Stimulated activated CD4-positive, alpha-beta T cell treated with anti-CD3 and anti-CD28 coated beads, TNF-alpha, amount 100 ng/mL, for 1 hour (primary cell): ENCODE measurements at places on chromosomes 12 and 14.

DNA sequence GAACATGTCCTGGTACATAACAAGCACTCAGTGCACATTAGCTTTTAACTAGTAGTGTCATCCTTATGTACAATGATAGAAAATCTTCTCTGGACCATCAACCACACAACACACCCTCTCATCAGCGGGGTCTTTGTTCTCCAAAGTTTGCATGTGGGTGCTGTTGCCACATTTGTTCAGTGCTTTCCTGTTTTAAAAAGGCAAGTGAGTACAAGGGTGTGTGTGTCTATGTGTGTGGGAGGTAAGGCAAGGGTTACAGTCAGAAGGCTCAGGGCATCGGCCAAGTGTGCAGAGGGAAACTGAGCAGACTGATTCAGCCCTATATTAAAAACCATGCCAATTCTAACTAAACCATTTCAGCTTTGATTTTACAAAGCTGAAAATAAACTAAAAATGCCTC, 17.9 kb downstream of the KRT76 start:
- DNase-seq, result no peak

DNA sequence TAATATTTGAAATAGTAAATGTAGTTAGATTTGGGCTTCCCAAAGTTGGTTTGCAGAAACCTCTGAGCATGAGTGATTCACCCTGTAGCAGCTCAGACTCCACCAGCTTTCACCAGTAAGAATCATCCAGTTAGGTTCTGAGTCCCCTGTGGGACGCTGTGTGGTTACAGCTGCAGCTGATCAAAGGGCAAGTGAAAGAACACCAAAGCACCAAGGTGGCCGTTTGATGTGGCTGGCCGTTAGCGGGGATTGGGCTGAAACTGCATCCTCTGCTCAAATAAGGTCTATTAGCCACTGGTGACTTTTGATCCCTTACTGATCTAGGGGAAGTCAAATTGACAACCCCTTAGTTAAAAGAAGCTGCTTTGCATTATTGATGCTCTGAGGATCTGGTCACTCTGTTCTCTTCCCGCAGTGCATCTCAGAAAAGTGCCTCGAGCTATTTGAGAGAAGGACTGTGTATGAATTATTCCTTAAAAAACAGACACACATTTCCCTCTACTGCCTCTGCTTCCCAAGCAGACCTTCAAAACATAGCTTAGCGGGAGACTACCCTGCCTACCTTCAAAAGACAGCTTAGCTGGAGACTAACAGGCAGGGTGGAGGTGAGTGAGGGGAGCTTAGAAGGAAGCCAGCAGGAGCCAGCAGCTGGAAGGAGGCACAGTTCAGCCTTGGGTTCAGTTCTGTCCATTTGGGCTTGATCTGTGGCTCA, 3.7 kb downstream of the ABHD12B start:
- DNase-seq, result no peak

DNA sequence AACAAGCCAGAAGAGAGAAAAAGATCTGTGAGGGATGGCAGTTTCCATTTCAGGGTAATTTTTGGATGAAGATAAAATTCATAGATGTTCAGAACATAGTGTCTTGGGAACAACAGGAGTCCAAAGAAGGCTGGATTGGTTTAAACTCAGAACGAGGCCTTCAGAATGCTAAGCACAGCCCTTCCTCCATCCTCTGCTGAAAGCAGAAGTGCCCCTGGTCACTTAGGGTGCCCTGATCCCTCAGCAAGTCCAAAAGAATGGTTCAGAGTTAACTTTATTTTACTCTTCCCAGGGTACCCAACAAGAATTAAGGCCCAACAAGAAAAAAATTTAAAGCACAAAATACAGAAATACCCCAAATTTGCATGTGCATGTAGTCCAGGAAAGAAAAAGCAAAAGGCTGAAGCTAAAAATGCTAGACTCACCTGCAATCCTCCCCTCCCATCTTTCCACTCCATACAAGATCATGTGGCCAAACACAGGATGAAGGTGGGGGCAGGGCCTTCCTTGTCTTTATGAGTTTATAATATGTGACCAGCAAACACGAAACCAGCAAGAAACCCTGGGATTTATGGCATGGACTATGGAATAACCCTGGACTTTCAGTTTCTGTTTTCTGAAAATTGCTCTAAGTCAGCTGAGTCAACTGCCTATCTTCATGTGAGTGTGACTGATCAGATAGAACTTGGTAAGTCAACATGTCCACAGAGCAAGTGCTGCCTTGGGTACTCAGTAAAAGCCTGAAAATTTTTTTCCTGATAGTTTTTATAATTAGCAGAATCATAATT, 21.2 kb downstream of the MAX start:
- no peak for DNase-seq

GRCh38 chr12:96424601-96425000, 24.4 kb upstream of the CDK17 start:
- DNase-seq, result no peak

DNA sequence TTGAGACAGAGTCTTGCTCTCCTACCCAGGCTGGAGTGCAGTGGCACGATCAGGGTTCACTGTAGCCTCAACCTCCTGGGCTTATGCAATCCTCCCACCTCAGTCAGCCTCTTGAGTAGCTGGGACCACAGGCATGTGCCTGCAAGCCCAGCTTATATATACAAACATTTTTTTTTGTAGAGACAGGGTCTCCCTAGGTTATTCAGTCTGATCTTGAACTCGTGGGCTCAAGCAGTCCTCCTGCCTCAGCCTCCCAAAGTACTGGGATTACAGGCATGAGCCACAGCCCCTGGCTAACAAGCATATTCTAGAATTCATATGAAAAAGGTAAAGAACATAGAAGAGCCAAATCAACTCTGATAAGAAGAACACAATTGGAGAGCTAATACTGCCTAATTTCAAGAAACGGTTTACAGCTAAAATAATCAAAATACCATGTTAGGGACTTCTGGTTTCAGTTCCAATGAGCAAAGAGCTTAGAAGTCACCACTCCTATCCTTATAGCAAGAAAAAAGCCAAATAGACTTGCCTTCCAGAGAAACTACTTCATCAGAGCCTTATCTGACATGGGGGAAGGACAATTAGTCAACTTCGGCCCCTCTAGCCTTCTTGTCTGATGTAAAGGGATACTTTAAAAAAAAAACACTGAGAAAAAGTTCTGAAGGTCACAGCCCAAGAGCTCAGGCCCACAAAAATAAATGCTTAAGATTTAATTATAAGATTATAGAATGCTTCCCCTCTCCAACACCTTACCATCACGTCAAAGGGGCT, 37.6 kb downstream of the TMEM116 start:
- DNase-seq, result no peak
